Renal cortex interstitium (tissue), 15 donors: ENCODE measurements at places on chromosomes 1 and 21.

- DNase-seq: no peak
These were observed 3.8 kb upstream of the DMBX1 start for GRCh38 chr1:46485564-46486431.

DNA sequence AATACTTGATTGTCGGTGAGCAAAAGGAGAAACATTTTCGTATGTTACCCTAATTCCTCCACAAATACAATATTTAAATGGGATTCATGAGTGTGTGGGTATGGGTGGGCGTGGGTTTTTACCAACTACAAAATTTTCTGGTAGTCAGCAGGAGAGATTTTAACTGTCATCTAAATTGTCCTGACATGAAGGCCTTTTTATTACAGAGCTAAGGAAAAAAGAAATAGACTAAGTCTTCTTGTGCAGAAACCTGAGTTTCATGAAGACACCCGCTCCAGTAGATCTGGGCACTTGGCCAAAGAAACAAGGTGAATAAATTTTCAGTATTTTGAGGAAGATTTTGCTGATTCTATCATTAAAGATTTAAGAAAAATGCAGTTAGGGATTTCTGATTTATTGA, 752 bp downstream of the RGS18 start:
- DNase-seq: no peak

DNA sequence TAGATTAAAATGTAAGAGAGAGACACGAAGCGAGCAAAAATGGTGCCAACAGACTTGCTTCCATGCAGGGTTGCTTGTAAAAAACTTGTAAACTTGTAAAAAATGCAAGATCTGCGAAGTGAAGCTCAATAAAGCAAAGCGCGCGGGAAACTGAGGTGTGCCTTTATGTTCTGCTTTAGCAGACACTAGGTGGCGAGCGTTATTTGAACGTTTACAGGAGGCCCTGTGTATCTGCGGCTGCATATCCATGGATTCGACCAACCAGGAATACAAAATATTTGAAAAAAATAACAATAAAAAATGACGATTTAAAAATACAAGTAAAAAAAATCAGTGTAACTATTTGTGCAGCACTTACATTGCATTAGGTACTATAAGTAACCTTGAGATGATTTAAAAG, 1.5 kb downstream of the UBE2G2 start:
- DNase-seq: no peak

DNA sequence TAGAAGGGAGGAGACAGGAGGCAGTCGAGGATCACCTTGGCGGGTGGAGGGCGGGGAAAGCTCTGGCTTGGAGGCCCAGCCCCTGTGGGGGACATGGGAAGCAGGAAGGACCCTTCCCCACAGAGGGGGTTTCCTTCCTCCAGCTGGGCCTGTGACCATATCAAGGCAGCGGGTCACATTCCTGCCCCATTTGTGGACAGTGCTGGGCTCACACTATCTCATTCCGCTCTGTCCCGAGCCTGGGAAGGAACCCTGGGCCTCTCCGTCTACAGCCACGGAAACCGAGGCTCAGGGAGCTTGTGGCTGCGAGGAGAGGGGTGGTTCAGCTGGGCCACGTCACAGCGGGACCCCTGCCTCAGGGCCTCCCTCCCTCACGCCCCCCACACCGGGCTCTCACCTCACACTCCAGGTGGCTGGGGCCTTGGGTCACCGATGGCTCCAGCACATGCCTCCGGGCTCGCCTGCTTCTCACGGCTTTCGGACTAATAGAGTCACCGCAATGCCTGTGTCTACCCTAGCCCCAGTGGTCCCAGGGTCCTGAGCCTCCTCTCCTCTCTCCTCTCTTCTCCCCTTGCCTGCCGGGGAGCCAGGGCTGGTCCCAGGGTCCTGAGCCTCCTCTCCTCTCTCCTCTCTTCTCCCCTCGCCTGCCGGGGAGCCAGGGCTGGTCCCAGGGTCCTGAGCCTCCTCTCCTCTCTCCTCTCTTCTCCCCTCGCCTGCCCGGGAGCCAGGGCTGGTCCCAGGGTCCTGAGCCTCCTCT, 56.4 kb downstream of the SLC19A1 start:
- no peak for DNase-seq

DNA sequence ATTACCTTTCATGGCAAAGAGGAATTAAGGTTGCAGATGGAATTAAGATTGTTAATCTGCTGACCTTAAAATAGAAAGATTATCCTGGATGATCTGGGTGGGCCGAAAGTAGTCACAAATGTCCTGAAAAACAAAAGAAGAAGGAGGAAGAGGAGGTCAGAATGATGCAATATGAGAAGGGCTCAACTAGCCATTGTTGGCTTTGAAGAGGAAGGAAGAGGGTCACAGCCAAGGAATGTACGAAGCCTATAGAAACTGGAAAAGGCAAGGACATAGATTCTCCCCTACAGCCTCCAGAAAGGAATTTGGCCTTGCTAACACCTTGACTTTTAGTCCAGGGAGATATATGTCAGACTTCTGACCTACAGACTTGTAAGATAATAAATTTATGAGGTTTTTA, 39.4 kb upstream of the FMOD start:
- DNase-seq: no peak

- no peak for DNase-seq
These were observed 4.0 kb upstream of the KCNA10 start for GRCh38 chr1:110523011-110523410.

GRCh38 chr1:221669441-221669840, 72.4 kb downstream of the DUSP10 start:
- DNase-seq: no peak

DNA sequence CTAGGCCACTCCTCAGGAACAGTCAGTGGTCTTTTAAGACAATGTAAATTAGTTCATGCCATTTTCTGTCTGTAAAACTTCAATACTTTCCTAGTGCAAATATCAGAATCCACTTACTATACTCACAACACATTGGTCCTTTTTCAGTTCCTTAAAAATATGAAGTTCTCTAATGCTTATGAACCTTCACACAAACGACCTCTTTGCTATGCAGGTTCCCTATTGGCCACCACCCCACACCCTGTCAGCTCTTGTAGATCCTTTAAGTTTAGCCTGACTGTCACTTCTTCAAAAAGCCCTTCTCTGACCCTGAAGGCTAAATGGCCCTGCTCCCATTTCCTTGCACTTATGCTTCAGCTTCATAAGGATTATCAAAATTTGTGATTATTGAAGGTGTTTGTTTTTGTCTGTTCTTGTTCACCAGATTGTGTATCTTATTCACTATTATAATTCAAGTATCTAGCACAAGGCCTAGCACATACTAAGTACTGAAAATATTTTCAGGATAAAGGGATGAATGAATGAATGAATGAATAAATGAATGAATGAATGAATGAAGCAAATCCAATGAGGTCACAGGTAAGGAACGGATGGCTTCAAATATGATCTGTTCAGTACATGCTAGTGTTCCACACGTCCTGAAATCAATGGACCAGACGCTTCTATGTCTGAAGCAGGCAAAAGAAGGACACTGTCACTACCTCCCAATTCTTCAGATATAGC, 373.9 kb downstream of the VAV3 start:
- DNase-seq: no peak

DNA sequence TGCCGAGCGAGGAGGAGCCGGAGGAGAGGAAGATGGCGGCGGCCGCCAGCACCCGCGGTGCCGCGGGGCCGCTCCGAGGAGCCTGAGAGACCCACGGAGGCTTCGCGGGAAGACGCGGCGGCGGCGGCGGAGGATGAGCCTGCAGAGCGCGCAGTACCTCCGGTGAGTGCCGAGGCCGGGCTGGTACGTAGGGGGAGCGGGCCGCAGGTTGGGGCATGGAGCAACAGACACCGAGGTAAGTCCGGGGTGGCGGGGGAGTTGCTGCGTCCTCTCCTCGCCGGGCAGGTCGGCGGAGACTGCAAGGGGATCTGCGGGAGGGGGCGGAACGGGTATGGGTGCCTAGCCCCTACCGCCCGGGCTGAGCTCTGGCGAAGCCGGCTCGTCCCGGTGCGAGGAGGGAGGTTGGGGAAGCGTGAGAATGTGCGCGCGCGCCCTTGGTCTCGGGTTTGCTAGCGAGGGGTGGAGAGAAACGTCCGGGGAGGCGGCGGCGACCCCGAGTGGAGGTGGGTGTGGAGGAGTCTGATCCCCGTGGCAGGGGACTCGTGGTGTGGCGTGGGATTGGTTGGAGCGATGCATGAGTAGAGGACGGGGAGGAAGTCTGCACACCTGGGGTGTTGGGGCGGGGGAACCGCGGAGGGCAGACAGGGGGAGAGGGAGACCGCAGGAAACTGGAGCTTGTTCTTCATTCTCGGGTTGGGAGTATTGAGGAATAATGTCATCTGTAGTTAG, at the start of gene SMG7:
SMG7 (plus strand) TSS at position 12 of the 729 bp plus-strand sequence; CDS start at position 134, 122 bp downstream.
- peak; percentile 10 for DNase-seq

- no peak for DNase-seq
These were observed 122.8 kb upstream of the GPR52 start for GRCh38 chr1:174324939-174325338.

DNA sequence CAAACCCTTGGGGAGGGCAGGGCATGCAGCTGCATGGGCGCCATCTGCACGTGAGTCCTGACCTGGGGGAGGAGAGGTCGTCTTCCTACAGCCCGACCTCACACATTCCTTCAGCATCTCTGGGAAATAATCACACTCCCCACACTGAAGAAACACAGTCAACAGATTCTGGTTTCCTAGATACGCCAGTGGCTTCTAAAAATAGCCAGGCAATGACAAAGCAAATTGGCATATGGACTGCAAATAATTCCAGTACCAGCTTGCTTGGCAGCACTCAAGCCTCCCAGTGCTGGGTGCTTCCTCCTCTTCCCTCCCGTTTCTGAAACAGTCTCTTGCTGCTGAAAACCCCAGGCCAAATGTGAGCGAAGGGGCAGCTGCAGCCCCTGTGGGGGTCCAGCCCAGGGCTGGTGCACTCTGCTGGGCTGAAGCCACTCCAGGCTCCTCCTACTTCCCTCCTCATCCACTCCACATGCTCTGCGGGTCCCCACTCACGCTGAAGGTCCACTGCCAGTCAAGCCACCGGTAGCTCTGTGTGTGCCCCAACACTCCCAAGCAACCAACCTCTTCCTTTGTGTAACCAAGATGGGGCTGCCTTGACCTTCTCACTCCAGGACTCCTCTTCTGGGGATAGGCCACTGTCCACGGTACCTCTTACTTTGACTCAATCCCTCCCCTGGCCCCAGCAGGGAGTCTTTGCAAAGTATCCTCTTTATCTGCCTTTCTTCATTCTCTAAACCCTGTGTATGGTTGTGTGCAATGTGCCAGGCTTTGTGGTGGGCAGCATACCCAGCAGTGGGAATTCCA, 69.0 kb downstream of the KCND3 start:
- DNase-seq: no peak

DNA sequence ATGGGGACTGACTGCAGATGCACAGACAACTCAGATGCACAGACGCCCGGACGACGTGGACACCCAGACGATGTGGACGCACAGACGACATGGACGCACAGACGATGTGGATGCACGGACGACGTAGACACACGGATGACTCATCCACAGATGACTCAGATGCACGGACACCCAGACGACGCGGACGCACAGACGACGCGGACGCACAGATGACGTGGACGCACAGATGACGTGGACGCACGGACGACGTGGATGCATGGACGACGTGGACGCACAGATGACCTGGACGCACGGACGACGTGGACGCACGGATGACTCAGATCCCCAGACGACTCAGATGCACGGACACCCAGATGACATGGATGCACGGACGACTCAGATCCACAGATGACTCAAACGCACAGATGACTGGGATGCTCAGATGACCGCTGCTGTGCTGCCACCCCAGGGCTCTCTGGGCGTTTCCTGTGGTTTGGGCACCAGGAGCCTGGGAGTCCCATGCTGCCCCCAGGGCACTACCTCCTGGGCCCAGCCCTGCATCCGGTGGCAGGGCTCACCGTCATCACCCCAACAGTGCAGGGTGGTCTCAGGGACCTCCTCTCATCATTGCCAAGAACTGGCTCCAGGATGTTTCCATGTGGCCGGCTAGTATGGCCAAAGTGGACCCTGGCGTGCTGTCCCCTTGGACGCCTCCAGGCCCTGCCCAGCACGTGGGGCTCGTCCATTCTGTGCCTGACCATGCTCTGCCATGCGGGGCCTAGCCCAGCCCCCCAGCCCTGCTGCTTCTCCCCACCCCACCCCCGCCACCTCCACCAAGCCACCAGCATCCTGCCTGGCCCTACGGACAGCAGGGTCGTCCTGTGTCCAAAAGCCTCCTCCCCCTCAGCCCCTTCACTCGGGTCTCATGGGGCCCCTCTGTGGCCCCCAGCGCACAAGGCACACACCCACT, 14.0 kb downstream of the FAAP20 start:
- no peak for DNase-seq

- no peak for DNase-seq
These were observed 215.0 kb downstream of the SLC35F3 start for GRCh38 chr1:234119431-234119830.

GRCh38 chr21:33403786-33404585, 773 bp downstream of the IFNGR2 start:
- no peak for DNase-seq

GRCh38 chr1:7259955-7260354, 474.7 kb downstream of the CAMTA1 start:
- DNase-seq: no peak

GRCh38 chr1:240693844-240694243, 81.9 kb upstream of the GREM2 start:
- DNase-seq: no peak

GRCh38 chr1:25467193-25467592, 36.5 kb downstream of the MACO1 start:
- DNase-seq: no peak

DNA sequence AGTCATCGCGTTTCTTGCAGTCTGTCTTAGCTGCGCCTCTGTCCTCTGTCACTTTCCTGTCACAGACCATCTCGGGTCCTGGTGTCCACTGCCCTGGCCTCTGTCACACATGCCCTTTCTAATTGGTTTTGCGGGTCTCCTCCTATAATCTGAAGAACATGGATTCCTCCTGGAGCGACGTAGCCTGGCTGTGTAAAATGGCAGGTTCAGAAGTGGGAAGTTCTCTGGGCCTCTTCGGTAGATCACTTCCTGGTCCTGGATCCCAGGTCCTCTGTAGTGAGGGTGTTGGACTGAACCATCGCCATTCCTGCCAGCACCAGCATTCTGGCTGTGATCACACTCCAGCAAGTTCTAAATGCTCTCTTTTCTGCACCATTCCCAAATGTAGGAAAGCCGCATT, 857 bp downstream of the FAM3B start:
- no peak for DNase-seq

GRCh38 chr1:15151377-15151806, 2.2 kb upstream of the TMEM51 start:
- no peak for DNase-seq

DNA sequence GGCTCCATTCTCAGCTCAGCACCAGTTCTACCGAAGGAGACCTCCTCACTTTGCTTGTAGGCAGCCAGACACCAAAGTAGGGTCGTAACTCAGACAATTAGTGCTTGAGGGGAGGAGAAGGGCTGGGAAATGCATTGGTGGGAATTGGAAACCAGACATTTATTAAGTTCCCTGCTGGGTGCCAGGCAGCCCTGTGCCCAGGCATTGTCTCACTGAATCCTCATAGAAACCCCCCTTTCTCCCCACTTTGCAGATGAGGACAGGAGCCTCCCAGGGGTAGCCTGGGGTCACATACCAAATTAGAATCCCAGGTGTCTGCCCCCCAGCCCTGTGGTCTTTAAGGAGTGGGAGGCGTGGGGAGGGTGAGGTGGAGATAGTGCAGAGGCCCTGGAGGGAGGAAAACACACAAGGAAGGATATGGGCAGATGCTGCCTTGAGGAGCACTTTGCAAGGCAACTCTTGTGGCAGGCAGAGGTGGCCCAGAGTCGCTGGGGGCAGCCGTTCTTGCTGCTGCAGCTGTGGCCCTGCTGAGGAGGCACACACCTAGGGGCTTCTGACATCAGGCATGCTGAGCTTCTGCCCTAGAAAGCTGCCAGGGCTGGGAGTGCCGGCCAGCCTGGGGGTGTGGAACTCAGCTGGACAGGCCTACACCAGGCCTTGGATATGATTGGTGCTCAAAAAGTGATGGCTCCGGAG, 29.4 kb downstream of the CDK18 start:
- DNase-seq: no peak
